ENCODE measurements at places on chromosomes 6 and 20. TPM values are rescaled to one million over a fixed set of nuclear protein-coding genes. Genes with fewer than 3 reads are reported as not detected.

DNA sequence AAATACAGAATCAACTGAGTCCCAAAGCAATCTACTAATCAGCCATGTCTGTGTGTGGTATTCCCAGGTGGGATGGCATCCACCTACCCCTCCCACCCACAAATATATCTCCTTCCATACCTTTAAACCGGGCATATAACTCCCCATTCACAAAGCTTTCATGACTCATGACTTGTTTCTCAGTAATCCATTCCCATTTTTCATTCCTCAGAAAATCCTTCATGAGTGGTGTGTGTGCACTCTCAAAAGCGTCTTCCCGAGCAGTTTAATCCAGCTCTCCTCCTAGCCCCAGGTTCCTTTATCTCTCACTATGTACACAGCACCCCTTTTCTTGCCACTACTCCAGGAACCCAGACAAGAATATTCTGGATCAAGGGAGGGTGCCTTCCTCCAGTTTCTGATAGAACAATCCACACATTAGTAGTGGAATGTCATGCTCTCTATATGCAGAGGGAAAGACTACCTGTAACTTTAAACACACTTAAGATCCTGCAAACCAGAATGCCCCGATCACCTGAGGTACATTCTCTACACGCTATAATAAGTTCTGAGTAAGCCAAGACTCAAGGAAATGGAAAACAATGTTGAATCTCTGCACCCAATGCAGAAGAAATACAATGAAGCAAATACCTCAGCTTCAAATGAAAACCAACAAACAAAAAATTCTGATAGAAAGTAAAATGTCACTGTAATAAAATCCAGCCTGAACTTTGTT lies 55.7 kb upstream of the IPCEF1 start:
- no peak for DNase-seq

The FRMD1 gene
- total RNA-seq = 0.34 TPM

DNA sequence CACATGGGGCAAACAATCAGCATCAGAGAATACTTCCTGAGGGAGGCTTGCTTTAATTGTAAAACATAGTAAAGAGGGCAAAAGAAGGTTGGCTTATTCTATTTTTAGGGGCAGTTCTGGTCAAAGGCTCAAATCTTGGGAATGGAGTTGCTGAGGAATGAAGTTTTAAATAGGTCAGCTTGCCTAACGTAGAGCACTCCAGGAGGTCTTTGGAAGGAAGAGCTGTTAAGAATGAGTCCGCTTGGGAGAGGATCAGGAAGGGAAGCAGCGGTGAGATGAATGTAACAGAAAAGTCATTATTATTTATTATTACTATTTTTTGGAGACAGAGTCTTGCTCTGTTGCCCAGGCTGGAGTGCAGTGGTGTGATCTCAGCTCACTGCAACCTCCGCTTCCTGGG lies 108.7 kb downstream of the ZFAND3 start:
- no peak for DNase-seq

- DNase-seq = no peak
Observed at GRCh38 chr6:44650947-44651346, 263.4 kb downstream of the CDC5L start.

DNA sequence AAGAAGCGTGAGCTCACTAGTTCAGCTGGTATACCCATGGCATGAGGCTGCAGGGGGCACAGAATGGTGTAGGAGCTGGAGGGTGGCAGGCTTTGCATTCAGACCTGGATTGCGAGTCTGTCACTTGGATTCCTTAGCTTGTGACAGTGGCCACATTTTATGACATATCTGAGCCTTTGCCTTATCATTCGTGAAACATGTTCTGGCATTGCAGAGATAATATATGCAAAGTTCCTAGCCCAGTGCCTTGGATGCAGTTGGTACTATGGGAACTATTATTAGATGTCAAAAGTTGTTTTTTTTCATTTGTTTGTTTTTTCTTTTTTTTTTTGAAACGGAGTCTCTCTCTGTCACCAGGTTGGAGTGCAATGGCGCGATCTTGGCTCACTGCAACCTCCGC lies 230.7 kb upstream of the PRDM1 start:
- no peak for DNase-seq

The B3GAT2 gene
- not detected for total RNA-seq

DNA sequence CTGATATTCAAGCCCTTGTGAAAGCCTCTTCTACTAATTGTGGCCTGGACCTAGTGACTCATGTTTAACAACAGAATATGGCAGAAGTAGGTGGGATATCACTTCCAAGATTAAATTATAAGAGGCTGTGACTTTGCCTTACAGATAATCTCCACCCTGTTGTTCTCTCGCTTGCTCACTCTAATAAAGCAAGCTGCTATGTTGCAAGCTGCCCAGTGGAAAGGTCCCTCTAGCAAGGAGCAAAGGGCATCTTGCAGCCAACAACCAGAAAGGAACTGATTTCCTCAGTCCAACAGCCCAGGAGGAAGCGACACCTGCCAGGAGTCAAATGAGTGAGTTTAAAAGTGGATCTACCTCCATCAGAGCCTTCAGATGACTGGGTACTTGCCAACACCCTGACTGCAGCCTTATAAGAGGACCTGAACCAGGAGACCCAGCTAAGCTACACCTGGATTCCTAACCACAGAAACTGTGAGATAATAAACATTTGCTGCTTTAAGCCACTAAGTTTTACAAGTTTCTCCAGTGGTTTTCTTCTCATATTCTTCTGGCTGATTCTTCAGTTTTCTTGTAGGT lies 112.6 kb downstream of the FRK start:
- no peak for DNase-seq

DNA sequence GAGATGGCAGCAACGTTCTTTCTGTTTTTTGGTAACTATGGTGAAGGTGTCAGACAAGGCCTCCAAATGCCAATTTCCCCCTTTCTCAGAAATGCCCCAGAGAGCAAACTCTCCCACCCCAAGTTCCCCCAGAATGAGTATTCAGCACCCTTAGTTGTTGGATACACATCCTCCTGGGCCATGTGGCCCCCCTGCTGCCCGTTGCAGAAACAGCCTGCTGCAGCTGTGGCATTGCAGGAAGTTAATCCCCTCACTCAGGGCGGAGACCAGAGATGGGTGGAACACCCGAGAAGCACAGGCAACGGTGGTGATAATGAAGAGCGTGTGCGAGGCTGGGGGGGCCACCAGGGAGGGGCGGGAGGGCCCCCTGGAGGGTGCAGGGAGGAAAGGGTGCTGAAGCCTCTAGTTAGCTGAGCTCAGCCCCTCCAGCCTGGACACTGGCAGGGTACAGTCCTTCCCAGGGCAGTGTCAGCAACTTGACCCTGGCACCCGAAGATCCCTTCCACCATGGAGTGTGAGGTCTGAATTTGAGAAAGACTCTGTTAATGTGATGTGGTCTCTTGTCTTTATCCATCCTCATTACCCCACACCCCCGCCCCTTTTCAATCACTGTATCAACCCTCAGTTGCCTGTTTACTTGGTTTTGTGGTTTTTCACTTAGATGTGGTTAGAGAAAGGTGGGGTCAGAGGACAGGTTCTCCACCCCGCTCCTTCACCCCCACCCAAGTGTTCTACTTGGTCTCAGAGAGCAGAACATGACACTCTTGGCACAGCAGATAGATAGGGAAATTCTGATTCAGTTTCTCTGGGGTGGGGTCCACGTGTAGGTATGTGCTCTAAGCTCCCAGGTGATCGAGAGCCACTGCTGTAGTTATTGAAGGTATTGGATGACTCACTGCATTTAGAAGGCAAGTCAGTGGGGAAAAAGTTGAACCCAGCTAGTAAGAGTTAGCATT lies 208.8 kb upstream of the SUPT3H start:
- no peak for DNase-seq

DNA sequence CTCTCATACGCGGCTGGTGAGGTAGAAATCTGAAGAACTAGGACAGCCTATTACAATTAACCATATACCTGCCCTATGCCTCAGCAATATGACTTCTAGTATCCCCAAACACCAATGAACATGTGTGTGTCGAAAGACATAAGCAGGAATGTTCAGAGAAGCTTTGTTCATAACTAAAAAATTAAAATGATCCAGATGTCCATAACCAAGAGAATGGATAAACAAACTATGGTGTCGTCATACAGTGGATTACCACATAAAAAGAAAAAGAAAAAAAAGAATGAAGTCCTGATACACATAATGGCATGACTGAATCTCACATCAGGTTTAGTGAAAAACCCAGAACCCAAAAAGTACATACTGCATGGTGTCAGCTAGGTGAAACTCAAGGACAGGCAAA lies 73.9 kb downstream of the MDN1 start:
- no peak for DNase-seq

The EDN3 gene
- not detected for total RNA-seq

DNA sequence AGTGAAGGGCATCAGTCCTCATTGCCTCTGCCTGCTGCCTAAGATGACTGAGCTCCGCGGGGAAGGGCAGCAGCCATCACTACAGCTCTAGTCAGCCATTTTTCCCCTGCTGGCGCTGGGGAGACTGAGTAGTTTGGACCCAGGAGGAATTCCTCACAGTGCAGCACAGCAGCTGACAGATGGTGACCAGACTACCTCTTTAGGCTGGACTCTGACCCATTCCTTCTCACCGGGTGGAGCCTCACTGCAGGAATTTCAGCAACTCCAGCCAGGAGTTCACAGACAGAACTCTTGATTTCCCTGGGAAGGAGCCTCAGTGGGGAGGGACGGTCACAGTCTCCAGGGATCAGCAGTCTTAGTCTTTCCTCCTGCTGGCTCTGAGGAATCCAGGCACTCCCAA lies 492.0 kb upstream of the MMS22L start:
- DNase-seq = no peak

The ITPA gene
- 58.4 TPM for total RNA-seq

The TNNC2 gene
- not detected for total RNA-seq

GRCh38 chr6:83958241-83958685 lies 75.3 kb upstream of the MRAP2 start:
- no peak for DNase-seq

DNA sequence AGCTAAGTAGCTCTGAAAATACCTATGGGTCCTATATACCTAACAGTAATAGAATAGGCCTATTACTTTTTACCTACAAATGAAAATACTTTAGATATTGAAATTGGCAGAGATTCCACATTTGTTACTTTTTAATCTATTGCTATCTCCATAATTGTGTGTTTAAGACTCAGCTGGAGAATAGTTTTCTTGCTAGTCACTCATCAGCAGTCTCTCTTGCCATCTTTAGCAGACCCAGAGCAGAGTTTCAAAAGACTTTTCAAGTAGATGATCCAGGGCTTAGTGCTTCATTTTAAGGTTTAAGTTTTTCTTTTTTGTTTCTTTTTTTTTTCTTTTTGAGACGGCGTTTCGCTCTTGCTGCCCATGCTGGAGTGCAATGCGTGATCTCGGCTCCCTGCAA lies 12.9 kb downstream of the ANKS1A start:
- DNase-seq = no peak

The TRIM31 gene
- not detected for total RNA-seq
